A549 (cell line): ENCODE measurements at places on chromosomes 2 and 18.

DNA sequence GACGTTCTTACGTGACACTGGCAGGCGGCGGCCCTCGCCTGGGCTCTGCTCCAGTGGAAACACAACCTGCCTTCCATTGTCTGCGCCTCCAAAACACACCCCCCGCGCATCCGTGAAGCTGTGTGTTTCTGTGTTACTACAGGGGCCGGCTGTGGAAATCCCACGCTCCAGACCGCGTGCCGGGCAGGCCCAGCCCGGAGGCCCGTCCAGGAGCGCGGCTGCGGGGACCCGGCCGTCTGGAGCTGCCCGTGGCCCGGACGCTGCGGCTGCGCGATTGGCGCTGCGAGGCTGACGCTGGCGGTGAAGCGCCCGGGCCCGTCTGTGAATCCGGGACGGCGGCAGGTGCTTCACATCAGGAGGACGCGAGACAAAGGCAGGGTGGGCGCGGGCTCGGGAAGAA lies 670.3 kb upstream of the SALL3 start:
- DNase-seq = no peak

DNA sequence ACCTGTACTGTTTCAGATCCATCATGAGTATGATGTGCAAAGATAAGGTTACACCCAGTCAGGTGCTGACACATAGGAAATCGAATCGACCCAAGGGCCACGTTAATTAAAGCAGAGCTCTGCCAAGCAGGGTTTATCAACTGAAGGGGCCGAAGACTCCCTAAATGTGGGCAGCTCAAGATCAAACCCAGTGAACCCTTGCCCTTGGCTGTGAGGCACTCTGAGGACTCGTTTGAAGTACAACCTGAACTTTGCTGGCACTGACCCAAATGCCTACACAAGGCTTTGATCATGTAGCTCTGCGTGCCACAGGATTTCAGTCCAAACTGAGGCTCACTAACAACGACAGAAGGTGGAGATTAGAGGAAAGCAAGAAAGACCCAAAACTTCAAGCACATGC lies 352.1 kb downstream of the MTX2 start:
- no peak for DNase-seq

GRCh38 chr18:13290856-13291271 lies 72.3 kb downstream of the LDLRAD4 start:
- no peak for DNase-seq

DNA sequence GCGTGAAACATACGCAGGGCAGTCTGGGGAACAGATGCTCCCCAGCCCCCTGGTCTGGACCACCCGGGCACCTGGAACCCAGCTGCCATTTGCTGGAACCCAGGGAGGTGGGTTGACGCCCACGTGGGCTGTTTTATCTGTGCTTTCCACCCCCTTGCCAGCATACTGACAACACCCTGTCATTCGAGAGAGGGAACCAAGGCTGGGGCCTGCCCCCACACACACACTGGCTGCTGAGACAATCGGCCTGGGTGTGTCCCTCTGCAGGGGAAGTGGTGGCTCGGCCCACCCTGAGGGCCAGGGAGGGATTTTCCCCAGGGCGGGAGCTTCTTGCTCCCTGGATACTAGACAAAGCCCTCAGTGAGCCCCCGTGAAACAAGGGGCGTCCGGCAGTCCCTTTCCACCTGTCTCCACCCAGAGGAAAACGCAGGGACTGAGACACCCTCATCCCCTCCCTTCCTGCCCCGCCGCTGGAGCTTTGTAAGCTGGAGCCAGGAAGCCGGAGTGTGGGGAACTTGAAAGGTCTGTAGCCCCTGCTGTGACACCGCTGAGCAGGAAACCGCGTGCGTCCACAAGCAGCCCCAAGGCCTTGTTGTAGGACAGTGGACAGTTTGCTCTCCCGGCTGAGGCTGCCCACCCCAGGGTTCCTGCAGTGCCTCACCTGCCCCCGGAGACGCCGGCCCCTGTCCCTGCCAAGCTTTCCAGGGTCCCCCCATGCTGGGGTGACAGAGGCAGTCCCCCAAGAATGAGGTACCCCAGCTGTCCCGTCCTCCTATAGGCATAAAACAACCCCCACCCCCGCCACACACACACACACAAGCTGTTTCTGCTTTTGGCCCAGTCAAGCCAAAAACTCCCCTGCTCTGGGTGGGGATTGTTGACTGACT lies 14.1 kb upstream of the KLF11 start:
- DNase-seq = no peak

DNA sequence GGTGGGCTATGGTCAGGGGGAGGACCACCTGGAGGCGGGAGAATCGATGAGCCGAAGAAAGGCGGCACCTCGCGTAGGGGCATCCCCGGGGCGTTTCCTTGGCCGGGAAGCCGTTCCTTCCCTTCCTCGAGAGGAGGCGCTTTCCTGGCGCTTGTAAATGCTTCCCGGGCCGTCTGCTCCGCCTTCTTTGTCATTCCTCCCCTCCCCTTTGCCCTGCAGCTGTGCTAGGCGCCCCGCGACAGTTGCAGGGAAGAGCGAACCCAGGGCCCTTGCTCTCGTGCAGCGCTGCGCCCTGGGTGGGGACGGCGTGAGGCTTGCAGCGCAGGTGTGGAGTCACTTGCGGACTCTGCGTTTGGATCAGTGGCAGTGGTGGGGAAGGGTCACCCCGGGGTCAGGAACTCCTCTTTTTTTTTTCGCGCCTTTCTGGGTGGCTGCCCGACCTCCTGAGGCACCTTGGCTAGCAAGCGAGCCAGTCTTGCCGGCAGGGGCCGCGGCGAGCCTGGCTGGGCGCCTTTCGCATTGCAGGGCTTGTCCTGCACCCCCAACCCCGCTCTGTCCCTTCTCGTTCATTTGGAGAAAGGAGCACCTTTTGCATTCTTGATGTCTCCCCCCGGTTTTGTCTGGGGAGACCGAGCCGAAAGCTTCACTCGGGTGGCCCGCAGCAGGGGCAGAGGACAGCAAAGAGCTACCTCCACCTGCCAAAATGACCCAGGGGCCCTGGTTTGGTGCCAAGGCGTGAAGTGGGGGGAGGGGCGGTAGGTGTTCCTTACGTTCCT lies 858 bp downstream of the KCNS3 start:
- peak; percentile 82 for DNase-seq

DNA sequence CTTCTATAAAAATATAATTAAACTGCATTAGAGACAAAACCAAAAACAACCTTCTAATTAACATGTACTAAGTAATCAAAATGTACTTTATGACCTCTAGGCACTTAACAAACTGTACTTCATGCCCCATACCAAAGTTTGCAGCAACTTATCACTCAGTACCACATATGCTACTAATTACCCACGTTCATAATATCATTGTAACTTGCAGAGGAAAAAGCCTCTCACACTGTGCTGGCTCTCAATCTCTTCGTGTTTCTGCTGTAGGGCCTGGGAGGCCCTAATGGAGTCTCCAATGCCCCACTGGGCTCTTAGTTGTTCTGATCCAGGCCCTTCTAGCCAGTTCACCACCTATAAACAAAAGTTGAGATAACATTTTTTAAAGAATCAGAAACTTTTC lies 82.1 kb upstream of the CCDC141 start:
- no peak for DNase-seq

DNA sequence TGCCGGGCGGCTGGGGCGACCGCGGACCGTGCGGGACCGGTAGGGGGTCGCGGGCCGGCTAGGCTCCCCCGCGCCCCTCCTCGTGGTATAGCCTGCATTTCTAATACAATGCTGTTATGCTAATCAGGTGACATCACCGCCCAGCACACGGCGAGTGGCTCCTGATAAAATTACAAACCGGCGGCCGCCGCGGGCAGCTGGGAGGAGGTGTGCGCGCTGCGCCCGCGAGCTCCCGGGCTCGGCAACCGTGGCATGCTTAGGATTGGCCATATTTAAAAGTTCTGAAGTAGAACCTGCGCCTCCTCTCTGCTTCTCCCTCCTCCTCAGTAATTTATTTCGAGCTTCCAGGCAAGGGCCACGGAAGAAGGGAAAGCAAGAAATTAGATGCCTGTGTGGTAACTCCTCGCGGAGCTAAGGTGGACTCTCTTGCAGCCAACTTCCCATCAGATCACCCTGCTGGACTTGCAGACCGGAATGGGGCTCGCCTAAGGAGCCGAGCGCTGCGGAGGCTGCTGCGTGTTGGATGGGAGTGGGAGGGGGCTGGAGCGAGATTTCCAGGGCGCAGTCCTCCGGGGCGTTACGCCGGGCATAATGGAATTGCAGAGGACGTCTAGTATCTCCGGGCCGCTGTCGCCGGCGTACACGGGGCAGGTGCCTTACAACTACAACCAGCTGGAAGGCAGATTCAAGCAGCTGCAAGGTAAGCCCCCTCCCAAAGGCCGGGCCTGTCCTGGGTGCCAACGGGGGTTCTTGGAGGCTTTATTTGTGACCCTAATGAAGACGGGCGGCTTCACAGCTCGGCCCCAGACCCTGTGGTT lies 102.3 kb downstream of the SPTBN1 start:
- peak; percentile 61 for DNase-seq

DNA sequence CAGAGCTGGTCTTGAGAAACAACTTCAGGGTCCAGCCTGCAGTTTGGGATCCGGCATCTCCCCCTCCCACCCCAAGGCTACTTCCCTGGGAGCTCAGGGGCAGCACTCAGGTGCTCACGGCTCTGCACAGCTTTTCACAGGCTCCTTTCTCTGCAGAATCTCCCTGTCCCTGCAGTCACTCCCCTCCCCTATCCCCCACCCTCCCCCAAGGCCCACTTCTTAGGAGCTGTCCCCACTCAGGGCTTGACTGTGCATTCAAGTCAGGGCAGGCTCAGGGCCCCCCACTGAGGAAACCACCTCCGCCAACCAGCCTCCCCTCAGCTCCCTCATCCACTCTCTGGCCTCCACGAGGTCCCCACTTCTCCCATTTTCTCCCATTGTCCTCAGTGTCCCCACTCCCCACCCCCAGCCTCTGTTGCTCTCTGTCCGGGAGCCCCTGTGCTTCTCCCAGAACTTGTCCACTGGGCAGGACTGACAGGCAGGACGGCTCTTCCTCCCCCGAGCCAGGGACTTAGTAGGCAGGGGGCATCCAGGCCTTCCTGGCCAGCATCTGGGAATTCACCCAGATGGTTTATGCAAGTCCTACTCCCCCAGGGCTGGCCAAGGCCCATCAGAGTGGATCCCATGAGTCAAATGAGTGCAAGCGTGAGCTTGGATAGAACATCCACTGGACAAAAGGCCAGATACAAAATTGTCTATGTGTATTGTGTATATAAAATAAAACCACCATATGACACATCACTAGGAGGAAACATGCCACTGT lies 7.6 kb downstream of the NMUR1 start:
- DNase-seq = no peak

GRCh38 chr2:8885449-8886201 lies 48.2 kb upstream of the KIDINS220 start:
- no peak for DNase-seq

DNA sequence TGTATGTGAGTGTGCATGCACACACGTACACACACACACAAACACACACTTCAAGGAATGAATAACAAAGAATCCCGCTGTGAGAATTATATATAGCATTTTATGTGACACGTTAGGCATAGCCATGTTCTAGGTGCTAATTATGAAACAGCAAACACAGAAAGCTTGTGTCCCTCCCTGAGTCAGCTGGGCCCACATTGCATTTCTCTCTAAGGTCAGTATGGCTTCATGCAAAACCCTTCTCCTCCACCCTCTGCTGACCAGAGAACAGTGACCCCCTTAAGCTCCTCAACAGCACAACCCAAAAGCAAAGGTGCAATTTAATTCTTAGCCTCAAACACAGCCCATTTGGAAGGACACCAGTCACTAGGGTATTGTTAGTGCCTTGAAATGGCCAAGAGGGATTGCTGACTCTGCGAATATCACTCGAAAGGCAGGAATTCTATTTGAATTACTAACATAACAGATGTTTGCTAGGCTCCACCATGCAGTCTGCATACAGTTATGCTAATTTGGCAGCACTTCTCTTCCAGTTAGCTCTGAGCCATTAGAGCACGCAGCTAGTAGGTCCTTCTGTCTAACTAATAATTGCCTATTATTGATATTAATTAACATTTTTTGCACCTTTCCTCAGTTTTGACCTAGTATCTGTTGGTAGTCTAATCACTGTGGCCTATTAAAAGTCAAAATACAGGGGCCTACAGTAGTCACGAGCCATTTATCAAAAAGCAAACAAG lies 149.0 kb downstream of the LNPK start:
- DNase-seq = no peak

DNA sequence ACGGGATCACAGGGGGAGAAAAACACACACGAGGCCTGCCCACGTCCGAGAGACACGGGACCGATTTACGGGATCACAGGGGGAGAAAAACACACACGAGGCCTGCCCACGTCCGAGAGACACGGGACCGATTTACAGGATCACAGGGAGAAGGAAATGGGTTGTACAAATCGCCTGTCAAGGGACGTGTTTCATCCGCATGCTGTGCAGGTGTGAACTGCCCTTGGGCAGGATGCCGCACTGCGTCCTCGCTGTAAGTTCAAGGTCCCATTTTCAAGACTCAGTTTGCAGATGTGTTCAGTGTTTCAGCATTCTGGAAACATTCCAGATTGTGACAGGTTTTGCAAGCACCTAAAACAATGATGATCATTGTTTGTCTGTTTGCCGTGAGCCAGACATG lies 2.3 kb upstream of the KCNG2 start:
- DNase-seq = no peak

DNA sequence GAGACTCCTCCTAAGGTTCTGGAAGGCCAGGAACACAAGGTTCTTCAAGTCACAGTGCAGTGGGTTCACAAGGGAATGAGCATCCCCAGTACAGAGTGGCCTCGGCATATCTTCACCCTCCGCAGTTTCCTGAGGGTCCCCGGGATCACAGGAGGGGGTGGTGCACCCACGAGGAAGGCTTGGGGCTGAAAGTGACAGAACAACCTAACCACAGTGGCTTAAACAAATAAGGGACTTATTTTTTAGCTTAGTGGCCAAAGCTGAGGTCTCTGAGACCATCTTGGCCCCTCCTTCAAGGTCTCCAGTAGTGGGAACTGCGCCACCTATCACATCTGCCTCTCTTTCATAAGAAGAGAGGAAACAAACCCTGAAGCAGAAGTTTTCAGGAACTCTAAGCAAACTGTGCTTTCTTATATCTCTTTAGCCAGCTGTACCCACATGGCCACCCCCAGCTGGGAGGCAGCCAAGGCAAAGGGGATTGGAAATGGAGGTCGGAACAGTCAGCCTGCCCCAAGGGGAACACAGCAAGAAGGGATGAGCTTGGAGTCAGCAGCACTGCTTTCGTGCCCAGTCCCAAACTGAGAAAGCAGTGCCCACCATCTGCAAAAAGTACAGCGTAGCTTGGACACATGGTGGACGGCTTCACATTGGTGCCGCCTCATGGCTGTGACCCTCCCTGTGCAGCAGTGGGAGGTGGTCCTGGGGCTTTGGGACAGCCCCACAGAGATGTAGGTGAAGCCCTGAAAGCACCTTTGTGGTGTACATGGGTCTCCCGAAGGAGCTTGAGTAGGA lies 260.0 kb upstream of the ID2 start:
- DNase-seq = no peak

- peak; percentile 13 for DNase-seq
Measured at GRCh38 chr2:60416221-60417008, 137.0 kb downstream of the BCL11A start.

- no peak for DNase-seq
Measured at GRCh38 chr2:222739939-222740338, 68.5 kb downstream of the MOGAT1 start.

GRCh38 chr2:191946471-191947182 lies 99.7 kb upstream of the CAVIN2 start:
- DNase-seq = no peak
